ENCODE measurements at places on chromosomes 12 and 14. TPM values are rescaled to one million over a fixed set of nuclear protein-coding genes. Genes with fewer than 3 reads are reported as not detected.

The AQP6 gene
- not detected for total RNA-seq

The C1S gene
- 1,129 TPM for total RNA-seq

The GPR132 gene
- total RNA-seq: 4.2 TPM

DNA sequence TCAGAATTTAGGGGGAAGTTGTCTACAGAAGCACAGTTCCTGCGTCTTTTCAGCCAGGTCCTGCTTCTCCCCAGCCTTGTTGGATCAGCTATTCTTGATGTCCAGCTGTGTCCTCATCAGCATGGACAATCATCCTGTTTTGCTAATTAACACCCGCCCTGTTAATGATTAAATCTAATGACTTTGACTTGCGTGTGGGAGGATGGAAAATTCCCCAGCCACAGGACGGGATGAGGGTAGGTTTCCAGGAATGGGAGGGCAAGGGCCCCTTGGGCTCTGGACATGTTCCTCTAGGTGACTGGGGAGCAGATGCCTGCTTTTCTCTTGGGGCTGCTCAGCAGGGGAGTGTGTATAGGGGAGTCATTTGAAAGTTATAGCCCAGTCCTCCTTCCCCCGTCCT is 5.3 kb upstream of the PPP1R1A start:
- peaks cover 4% of the 10 kb centered on the region for H3K4me1 ChIP-seq
- no peak for DNase-seq
- no peaks in the 10 kb centered on the region for H3K36me3 ChIP-seq
- H3K4me3 ChIP-seq: no peak overlapping the region
- no peak overlapping the region for H3K27ac ChIP-seq

- DNase-seq: no peak
- H3K27me3 ChIP-seq: no peaks in the 10 kb centered on the region
- H3K36me3 ChIP-seq: no peaks in the 10 kb centered on the region
- no peak overlapping the region for H3K27ac ChIP-seq
- no peak overlapping the region for H3K4me3 ChIP-seq
Measured at GRCh38 chr14:49287004-49287403, 299.2 kb downstream of the RPS29 start.

DNA sequence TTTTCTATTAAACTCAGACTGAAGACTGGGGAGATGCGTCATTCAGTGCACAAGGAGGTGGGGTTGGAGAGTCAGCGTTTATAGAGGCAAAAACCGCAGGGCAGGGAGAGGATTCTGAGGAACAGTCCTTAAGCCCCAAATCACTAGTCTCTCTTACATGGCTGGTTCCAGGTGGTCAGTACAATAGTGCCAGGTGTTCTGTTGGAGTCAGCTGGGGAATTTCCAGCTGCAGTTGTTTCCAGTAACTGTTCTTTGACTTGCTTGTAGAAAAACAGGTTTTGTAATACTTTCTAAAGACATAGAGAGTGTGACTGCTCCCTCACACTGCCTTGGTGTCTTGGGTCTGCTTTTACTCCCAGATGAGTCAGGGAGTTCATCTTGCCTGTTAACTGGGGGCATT is 192.2 kb downstream of the TMTC3 start:
- no peak overlapping the region for H3K4me3 ChIP-seq
- no peaks in the 10 kb centered on the region for H3K36me3 ChIP-seq
- H3K4me1 ChIP-seq: no peaks in the 10 kb centered on the region
- no peaks in the 10 kb centered on the region for H3K27me3 ChIP-seq

GRCh38 chr12:30108666-30109065 is 324.9 kb upstream of the TMTC1 start:
- H3K27me3 ChIP-seq: no peaks in the 10 kb centered on the region
- DNase-seq: no peak
- no peak overlapping the region for H3K4me3 ChIP-seq

All from tibial nerve (tissue), 4 donors.